Naive thymus-derived CD4-positive, alpha-beta T cell (primary cell): ENCODE measurements at places on chromosomes 13 and 19. TPM values are rescaled to one million over a fixed set of nuclear protein-coding genes. Genes with fewer than 3 reads are reported as not detected.

Gene CATSPERD
- not detected for total RNA-seq

Gene GFY
- not detected for total RNA-seq

Gene MAB21L1
- total RNA-seq, result not detected in 2 replicates

Gene ZNF835
- total RNA-seq, result 1.4 TPM

Gene CLDND2
- not detected for total RNA-seq

Gene ANKLE1
- 3.4 TPM for total RNA-seq

Gene OXGR1
- total RNA-seq, result not detected

Gene IGFL1
- not detected for total RNA-seq
